ENCODE measurements at places on chromosomes 3 and 15.

DNA sequence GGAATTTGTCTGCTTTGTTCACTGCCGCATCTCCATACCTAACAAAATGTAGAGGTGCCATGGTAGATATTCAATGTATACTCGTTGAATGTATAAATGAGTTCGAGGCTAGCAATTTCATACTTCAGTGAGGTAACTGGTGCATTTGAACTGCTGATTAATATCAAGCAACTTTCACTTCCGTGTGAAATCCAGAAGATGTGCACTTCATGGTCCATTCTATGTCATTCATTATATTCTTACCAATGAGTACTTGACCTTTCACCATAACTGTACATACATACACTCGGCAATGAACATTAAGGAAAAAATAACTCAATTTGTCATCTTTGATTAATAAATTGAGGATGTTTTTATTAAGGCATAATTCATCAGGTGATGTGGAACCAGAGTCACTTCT, 598.5 kb downstream of the ZNF385D start:
- DNase-seq: no peak

- DNase-seq: no peak
These were observed 5.7 kb downstream of the PDIA5 start for GRCh38 chr3:123072564-123072963.

DNA sequence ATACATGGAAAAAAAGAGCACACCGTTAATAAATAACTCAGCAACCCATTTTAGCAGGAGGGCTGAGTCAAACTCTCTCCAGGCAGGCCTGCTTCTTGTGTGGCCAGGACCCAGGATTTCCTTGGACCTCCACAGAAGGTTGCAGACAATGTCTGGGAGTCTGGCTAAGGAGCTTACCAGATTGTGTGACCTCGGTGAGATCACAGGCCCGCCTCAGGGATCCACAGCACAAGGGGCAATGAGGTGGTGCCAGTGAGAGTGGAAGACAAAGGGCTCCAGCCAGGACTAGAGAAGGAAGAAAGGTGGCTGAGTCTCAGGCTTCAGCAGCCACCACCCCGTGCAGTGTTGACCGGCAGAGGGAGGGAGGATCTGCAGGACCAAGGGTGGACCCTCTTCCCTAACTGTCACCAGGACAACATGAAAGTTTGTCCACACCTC, 32.2 kb upstream of the SEC22A start:
- DNase-seq: no peak

DNA sequence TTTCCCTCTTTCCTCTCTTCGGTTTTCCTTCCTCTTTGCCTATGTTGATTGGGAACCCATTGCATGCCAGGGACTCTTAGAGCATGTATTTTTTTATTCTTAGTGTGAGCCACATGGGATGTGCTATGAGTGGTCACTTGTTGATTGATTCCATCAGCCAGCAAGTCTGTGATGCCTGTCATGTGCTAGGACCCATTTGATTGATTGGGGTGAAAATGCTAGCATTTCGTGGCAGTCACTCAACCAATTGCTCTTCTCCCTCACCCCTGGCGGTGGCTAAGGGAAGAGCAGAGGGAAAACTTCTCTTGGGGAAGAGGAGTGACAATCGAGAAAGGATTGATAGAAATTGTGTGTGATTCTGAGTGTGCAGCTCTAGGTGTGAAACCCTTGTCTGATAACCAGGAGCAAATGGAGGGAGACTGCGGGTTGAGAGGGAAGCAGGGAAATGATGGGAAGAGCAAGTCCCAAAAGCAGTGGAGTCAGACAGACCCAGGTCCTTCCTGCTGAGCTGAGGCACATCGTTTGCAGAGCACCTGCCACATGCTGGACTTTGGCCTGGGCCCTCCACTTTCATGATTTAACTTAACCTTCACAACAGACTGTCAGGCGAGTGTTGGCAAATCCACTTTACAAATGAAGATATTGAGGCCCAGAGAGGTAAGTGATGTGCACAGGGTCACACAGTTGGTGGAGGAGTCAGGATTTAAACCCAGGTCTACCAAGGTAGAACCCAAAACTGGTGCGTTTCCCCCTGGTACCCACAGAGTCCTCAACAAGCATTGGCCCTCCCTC, 40.0 kb downstream of the SLC6A11 start:
- no peak for DNase-seq

DNA sequence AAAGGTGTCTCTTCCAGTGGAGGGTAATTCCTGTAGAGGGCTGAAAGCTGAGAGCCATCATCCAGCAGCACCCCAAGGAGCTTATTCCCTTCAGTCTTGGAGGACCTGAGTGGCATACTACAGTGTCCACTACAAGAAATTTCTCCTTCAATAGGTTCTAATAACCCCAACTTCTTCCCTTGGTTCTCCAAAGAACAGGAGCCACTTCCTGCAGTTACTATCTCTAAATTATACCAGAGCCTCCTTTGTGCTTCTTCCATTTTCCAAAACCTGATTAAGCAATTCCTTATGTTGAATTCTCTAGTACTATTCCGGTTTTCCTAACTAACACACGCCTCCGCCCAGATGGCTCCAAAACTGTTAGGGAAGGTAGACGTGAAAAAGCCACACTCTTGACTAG, 50.4 kb downstream of the DCLK3 start:
- no peak for DNase-seq

All from SK-N-DZ (cell line).